ENCODE measurements at places on chromosomes 4 and X.

- DNase-seq = no peak
These were observed 59.7 kb downstream of the RWDD4 start for GRCh38 chr4:183599284-183599683.

- DNase-seq = no peak
These were observed 81.6 kb downstream of the RBPJ start for GRCh38 chr4:26402458-26402857.

DNA sequence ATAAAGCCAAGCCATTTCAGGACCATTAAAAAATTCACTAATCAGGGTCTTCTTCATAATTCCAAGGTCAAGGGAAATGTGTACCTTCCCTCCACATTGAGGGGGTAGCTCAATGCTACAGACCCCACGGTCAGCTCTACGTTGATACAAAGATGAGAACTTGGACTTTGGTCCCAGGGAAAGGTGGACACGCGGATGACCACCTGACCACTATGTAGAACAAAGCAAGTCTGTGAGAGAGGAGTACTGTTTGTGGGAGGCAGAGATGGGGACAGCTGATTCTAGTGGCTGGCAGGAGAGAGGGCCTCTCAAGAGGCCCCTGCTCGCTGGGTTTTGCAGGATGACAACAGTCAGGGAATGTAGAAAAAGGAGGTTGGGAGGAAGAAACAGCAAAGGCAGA lies 58.0 kb downstream of the SLC2A9 start:
- no peak for DNase-seq

DNA sequence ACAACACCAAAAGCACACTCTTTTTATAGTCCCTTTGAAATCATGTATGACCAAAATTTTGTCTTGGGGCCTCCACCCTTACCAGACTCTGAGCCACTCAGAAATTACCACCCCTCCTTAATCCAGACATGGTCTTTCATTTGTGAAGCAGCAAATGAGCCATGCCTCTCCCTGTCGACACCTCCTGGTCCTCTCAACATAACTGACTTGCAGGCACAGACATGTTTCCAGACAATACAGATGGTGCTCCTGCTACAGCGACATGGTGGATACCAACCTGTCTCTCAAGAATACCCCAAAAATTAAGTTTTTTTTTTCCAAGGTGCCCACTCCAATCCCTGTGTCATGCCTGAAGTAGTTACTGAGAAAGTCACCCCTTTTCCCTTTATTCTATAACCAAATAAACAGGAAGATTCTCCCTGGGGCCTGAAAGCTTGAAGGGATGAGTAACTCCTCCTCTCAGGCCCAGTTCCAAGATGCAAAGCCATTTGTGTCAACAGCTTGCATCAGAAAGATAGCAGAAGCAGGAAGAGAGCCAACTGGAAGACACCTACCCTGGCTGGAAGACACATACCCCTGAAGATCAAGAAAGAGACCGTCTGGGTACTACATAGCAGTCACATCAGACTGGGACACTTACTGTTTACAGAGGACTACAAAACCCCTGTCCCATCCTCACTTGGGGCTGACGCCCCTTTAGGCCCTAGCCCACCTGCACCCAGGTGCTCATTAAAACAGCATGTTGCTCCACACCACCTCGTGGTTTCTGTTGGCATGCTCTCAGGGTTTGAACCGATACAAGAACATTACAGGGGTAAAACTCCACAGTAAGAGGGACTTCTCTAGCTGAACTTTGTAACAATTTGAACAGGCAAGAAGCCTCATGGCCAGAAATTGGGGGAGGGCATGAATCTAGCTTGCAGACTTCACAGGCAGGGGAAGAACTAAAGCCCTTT lies 5.5 kb upstream of the UGT2B17 start:
- peak; percentile 55 for DNase-seq

- no peak for DNase-seq
These were observed 2.2 kb downstream of the SORCS2 start for GRCh38 chr4:7194251-7195140.

- DNase-seq = no peak
These were observed 15.8 kb downstream of the RBM10 start for GRCh38 chrX:47160781-47161180.

DNA sequence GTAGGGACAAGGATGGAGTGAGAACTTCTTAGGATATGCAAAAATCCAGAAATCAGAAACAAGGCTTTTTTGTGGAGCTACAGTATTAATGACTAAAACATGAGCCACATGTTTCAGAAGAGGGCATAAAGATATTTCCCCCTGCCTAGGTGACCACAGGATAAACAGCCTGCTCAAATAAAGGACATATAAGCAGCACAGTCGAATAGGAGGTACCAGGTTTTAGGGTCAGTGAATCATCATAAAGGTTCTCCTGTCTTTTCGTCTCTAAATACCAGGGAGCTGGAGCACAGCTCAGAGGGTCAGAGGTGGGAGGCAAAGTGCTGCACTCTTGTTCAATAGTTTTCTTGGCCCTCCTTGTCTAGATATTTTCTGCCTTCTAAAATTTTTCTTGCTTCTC lies 211.9 kb upstream of the HS3ST1 start:
- DNase-seq = no peak

GRCh38 chr4:139682741-139683151 lies 17.1 kb downstream of the MGST2 start:
- DNase-seq = no peak
